Stimulated activated CD4-positive, alpha-beta T cell treated with anti-CD3 and anti-CD28 coated beads, Interleukin-15, amount 100 ng/mL, for 1 hour (primary cell): ENCODE measurements at places on chromosomes 13 and 19.

- DNase-seq: no peak
These were observed 1203.3 kb downstream of the UQCRFS1 start for GRCh38 chr19:28009696-28010095.

- DNase-seq: no peak
These were observed 472.7 kb upstream of the NBEA start for GRCh38 chr13:34469196-34469986.

GRCh38 chr19:14497228-14497921 lies 1.4 kb upstream of the GIPC1 start:
- DNase-seq: no peak

DNA sequence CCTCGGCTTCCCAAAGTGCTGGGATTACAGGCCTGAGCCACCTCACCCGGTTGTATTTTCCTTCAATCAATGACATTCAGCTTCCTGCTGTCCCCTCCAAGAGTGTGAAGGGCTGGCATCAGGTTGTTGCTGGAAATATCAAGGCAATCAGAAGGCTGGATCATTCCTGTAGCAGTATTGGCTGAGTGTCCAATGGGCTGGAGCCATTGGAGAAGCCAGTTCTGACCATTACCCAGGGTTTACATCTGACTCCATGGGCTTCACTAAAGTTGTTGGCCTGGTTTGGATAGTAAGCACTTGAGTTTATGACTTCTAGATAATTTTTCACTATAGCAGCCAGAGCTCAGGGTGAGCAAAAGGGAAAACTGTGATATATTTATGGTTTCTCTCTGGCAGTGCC lies 137.0 kb downstream of the DLEU7 start:
- no peak for DNase-seq

GRCh38 chr13:98452851-98453843 lies 123.8 kb downstream of the STK24 start:
- DNase-seq: no peak

DNA sequence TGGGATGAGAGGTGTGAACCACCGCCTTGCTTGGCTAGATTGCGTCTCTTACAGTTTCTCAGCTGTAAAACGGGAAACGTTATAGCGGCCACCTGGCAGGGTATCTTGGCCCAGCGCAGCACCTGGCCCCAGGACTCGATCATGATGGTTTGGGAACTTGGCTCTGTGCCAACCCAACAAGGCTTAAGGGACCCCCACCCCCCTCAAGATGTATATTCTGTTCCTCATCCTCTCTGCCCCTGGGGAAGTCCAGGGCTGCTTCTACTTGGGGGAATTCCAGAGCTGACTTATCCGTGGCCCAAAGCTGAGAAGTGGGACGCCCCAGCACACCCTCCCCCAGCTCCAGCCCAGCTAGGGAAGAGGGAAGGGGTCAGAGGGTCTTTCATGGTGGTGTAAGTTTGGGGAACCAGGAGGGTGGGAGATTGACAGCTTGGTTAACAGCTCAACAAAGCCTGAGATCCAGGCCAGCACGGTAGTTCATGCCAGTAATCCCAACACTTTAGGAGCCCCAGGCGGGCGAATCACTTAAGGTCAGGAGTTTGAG lies 695 bp downstream of the ICAM1 start:
- DNase-seq: no peak

DNA sequence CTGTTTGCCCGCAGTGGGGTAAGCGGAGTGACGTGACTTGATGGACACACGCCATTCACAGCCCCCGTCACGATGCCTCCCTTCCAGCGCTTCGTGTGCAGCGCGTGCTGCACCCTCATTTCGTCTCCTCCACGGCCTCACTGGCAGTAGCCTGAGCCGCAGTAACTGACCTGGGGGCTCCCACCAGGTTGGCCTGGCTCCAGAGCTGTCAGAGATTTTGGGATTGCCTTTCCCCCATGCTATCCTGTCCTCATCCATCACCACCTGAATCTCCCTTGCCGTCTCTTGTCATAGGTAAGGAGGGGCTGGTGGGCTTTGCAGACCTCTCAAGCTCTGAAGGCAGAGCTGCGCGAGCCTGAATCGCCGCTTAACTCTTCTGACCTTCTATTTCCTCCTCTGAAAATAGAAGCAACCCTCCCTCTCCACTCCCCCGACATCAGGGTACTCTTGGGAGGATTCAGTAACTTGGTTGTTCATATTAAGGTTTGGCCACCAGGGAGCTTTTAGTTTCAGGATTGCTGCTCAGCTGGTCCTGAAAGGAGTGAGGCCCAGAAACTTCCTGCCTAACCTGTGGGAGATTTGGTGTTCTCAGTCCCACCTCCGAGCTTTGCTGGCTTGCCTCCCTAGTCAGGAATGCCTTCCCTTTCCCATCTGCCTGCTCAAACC lies 27.9 kb downstream of the SIGLEC5 start:
- DNase-seq: no peak

- no peak for DNase-seq
These were observed 46.5 kb upstream of the RCBTB2 start for GRCh38 chr13:48579165-48579918.

DNA sequence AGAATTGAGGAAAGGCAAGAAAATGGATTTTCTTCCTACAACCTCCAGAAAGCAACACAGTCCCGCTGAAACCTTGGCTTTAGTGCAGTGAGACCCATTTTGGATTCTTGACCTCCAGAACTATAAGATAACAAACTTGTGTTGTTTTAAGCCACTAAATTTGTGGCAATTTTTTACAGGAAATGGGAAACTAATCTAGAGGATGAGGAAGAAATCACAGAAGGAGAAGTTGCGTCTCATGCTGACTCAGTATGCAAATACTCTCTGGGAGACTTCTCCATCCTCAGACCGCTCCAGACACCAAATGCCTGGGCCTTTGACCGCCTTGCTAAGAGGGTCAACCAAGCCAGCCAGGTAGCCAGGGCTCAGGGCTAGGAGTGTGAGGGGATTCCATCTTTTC lies 13.1 kb upstream of the CEACAM16 start:
- DNase-seq: no peak

DNA sequence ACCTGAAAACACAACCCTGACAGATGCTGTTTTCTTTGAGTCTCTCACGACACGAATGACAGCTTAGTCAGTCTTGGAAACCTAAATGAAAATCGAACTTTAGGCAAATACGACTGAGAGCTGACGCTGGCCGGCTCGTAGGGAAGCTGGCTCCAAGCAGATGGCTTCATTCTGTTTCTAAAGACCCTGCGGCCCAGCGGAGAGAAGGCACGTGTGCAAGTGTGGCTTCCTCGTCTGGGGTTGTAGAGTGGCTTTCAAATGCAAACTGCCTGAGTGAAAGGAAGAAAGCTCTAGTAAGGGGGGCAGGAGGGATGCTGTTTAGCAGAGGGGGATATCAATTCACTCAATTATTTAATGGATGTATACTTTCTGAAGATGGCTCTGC lies 26.1 kb upstream of the TIMM44 start:
- DNase-seq: no peak

GRCh38 chr13:112910616-112911280 lies 58.3 kb upstream of the MCF2L start:
- DNase-seq: no peak

- no peak for DNase-seq
These were observed 51.1 kb downstream of the N4BP2L1 start for GRCh38 chr13:32376642-32377415.

- DNase-seq: no peak
These were observed 54.9 kb upstream of the ATP12A start for GRCh38 chr13:24625331-24625731.

DNA sequence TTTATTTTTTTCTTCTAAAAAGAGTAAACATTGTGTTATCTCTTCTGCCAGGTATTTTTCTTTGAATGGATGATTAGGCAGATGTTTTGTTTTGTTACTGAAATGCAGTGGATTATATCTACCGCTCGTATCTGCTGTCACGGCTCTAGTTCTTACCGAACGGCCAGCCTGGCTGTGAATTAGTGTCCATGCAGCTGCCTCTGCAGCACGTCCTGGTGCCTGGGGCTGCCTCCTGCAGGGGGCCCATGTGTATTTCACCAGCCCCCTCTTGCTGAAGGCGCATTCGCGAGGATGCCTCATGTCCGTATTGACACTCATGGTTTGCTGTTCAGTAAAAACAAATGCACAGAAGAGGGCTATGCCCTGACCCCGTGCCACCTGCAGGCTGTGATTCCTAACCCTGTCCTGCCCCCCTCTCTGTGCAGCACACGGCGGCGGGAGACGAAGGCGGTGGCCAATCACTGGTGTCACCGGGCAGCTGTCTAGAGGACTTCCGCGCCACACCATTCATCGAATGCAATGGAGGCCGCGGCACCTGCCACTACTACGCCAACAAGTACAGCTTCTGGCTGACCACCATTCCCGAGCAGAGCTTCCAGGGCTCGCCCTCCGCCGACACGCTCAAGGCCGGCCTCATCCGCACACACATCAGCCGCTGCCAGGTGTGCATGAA lies 49.9 kb downstream of the RAB20 start:
- DNase-seq: no peak

GRCh38 chr19:47529018-47529742 lies 14.3 kb upstream of the NAPA start:
- no peak for DNase-seq

DNA sequence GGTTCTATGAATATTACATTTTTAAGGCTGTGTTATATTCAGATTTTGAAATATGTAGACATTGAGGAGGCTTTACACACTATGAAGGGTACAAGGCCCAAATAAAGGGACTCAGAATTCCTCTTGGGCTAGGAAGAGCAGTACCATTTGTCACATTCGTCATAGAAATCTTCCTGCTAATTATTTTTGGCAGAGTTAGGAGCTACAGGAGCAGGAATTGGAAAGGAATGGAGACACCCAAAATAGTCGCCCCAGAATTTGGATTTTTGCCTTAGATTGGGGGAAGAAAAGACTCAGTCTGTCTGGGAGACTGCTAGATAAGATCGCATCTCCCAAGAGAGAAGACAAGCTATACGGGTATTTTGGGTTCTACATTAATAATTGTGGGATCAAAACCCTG lies 176.4 kb upstream of the DACH1 start:
- no peak for DNase-seq

DNA sequence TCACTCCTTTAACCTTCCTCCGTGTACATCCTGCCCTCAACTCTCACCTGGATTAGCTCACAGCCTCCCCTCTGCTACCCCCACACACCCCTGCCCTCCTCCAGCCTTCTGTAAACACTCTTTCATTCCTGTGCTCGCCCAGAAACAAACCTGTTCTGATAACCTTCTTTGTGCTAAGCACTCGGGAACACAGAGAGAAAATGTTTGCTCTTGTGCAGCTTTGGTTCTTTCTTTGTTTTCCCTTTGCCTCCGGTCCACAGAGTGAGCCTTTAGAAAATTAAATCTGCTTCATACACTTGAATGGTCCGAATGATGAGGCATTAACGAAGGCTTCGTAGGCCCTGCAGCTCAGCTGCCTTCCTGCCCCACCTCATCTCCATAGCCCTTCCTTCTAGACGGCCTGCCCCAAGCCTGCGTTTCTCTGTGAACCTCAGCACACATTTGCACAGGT lies 6.6 kb upstream of the ZDHHC20 start:
- DNase-seq: no peak

DNA sequence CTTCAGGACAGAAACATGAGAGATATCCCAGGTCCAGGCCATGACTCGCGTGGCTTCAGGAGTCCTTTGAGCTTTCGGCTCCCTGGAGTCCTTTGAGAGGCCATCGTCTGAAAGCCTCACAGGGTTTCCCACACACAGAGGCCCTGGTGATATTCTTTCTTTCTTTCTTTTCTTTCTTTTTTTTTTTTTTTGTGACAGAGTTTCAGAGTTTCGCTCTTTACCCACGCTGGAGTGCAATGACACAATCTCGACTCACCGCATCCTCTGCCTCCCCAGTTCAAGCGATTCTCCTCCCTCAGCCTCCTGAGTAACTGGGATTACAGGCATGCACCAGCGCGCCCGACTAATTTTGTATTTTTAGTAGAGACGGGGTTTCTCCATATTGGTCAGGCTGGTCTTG lies 5.5 kb downstream of the SIN3B start:
- DNase-seq: no peak

DNA sequence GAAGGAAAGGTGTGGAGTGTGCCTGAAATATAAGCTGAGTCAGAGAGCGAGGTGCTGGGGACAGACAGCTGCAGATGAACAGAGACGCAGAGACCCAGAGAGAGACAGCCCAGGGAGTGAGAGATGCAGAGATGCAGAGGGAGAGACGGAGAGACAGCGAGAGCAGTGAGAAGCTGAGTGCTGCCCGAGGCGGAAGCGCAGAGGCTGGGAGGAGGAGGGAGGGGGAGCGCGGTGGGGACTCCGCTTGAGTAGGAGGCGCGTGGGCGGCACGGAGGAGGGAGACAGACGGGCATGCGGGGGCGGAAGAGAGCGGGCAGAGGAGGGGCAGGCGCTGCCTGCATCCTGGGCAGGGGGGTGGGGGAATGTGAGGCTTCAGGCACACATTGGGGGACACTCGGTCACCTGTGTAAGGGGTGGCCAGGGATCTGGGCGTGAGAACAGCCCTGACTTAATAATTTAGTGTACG lies 25.7 kb downstream of the SLC8A2 start:
- peak; percentile 43 for DNase-seq

GRCh38 chr13:107835339-107836018 lies 379.9 kb downstream of the LIG4 start:
- DNase-seq: no peak

DNA sequence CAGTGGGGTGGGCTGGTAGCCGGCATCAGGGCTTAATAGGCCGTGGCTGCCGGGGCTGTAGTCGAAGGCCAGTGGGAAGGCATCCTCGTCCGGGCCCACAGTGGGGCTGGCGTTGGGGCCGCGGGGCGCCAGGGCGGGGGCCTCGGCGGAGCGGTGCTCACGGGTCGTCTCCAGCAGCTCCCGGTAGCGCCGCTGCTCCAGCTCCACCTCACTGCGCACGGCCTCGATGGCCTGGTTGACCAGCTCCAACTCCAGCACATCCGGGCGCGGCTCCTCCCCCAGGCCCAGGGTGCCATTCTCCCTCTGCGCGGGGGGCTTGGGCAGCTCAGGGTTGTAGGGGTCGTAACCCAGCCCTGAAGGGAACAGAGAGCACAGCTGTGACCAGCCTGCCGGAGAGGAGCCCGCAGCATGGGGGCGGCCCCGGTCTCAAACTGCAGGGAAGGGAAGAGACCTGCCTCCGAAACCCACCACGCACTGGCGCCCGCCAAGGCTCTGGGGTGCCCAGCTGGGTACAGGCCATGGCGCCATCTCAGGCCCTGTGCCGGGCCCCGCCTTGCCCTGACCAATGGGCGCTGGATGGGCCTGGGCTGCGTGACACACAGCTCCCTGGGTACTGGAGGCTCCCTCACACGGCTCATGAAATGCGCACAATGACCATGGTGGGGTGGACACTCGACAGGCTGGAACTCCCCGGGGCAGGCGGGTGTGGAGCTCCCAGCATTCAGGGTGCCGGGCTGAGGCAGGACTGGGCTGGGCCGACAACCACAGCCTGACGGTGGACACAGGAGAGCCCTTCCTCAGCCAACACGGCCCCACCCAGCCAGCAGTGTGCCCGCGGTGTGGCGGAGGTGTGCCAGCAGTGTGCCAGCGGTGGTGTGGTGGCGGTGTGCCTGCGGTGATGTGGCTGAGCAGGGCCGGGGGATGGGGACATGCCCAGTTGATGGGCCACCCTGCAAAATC lies 16.5 kb upstream of the ATP8B3 start:
- no peak for DNase-seq
